SK-N-SH treated with all-trans-retinoic acid at 6 μM for 48 hours (cell line): ENCODE measurements at places on chromosomes 13 and 19.

GRCh38 chr13:74203576-74203975, 69.4 kb upstream of the KLF12 start:
- ATAC-seq = no peak; the same call in 2 of the 3 replicates

DNA sequence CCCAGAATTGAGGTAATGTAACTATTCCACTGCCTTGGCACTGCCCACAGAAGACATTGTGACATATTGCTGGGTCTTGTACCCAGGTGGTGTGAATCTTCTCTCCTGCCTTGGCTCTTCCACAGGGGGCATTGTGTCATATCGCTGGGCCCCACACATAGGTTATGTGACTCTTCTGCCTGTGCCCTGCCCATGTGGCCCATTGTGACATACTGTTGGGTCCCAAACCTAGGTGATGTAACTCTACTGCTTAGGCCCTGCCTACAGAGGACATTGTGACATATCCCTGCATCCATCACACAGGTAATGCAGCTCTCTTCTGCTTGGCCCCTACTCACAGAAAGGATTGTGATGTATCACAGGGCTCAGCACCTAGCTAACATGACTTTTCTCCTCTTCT, 37.5 kb upstream of the ZNF254 start:
- no peak for ATAC-seq

- no peak for ATAC-seq
Observed at GRCh38 chr19:13058951-13059660, 43.6 kb downstream of the LYL1 start.

- ATAC-seq = no peak
Observed at GRCh38 chr13:51553531-51553930, 30.7 kb upstream of the WDFY2 start.

DNA sequence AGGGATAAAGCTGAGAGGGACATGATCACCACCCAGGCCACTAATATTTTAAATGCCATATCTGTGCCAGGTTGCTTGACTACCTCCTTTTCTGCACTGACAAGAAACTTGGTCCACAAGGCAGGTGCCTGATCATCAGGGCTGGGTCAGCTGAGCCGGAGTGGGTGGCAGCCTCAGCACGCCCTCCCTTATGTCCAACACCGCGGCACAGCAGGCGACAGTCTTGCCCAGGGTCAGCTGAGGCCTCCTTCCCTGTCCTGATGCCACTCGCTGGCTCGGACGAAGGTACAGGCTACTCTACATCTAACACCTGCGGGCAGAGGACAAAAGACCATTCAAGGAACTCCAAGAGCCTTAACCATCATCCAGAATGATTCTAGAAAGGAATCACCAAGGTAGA, 16.9 kb downstream of the ZC3H4 start:
- ATAC-seq = no peak

DNA sequence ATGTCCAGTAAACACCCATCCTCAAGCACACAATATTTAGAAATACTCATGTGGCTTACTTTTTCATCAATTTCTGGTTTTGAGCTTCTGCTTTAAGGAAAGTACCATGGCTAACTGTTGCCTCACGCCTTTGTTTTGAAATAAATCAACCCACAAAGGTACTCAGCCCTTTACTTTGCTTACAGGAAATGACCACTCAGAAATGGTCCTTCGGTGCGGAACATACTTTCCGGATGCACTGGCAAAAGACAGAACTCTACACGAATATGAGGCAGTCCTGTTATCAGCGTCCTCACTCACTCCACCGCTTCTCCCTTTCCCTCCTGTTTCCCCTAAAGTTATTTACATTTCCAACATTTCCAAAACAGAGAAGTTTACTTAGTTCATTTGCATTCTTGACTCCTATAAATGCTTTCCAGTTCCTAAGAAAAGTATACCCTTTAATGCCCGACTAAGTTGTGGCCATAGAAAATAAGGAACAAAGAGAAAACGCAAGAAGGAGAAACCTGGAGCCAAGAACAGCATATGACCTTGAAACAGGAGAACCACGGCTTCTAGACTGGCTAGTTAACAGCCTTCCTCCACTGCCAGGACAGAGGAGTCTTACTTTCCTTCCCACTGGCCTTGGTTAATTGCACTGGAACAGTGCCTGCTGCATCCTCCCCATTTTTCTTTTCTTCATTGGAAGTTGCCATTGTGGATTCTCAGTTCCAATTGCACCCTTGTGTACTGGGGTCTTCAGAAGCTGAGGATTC, 10.6 kb downstream of the FPR2 start:
- ATAC-seq = no peak
